ENCODE measurements at places on chromosomes 7 and 10.

- DNase-seq: no peak
Measured at GRCh38 chr10:34475274-34475646, 339.8 kb downstream of the PARD3 start.

GRCh38 chr7:23852135-23852534 lies 142.1 kb downstream of the STK31 start:
- no peak for DNase-seq

- DNase-seq: no peak
Measured at GRCh38 chr7:36406156-36406555, 16.5 kb downstream of the ANLN start.

DNA sequence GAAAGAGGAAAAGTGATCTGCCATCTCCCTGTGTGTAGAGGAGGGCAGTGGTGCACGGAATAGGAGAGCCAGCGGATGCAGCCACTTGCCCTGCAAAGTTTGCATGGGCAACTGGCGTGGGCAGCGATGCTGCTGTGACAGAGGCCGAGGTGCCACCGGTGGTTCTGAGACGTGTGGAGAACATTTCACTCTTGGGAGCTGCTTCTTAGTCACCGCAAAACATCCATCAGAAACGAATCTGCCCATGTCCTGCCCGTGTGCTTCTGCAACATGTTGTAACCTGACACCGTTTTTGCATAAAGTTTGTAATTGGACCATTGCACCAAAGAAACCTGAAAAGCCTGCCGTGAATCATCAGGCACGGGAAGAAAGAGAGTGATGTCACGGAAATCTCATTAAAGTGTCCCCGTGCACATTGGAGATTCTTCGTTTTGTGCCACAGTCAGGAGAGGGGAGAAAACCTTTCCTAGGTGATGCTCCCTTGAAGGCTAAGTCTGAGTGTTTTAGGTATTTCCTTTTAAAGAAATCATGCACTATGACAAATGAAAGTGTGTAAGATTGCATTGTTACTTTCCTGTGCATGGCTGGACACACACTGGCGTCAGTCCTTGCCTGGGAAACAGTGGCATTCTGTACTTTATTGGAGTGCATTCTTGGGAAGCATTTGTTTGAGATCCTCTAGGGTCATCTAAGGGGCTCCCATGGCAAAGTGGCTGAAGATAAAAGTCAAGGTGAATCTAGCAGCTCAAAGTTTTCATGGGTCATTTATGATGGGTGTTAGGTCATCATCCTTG lies 302.6 kb downstream of the KLF6 start:
- DNase-seq: no peak

- DNase-seq: no peak
Measured at GRCh38 chr7:33700001-33700899, 205.1 kb upstream of the BMPER start.

GRCh38 chr7:155986497-155987160 lies 174.4 kb upstream of the SHH start:
- no peak for DNase-seq

- no peak for DNase-seq
Measured at GRCh38 chr7:72924386-72924732, 536 bp upstream of the POM121 start.

- DNase-seq: no peak
Measured at GRCh38 chr7:68107261-68107660, 1110.6 kb downstream of the TYW1 start.

DNA sequence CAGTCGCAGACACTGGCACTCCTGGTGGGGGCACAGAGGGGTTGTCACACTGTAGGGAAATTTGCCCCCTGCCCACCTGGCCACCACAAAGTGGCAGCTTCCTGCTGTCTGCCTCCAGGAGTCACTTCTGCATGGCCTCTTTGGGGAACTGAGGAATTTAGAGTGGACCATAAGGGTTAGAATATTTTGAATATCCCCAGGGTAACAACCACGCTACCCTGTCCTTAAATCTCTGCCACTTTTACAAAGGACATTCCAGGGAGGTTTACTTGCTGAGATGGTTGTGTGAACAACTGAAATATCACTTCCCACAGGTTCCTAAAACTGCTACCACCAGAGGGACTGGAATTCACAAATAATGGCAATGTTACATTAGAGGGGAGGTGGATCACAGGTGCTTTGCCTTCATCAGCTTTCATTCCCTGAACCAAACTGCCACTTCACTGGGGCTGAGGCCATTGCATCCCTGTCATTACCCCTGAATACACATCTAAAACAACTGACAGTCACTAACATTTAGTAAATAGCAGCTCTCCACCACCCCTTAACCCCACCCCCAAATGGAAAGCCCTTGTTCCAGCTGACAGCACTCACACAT lies 88.1 kb upstream of the IFRD1 start:
- DNase-seq: no peak

- no peak for DNase-seq
Measured at GRCh38 chr7:26100406-26101339, 51.3 kb upstream of the NFE2L3 start.

DNA sequence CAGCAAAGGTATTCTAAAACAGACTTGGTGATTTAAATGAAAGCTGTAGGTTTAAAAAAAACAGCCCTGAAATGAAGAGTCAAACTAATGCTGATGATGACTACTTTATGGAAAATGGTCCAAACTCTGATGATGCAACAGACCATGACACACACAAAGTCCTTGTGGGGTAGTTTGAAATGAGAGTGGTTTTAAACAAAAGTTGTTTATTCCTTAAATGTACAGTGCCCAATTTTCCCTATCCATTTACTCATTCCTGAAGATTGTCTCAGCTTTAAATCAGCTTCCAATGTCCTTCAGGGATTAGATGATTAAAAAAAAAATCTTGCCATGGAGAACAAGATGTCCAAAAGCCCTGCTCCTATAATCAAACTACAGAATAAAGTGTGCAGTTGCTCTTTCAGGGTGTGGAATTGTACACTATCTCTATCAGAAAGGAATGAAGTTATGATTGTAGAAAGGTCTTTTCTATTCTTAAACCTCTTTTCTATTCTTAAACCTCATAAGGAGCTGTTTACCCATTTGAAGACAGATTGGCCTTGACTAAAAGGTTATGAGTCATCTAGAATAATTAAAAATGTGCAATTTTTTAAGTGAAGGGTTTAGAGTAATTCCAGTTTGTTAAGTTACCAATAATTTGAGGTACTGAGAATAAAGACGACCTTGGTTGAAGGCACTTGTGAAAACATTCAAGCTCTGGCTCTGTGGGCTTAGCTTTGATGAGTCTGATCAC lies 70.2 kb upstream of the ITGA8 start:
- no peak for DNase-seq

GRCh38 chr7:24896031-24896501 lies 83.9 kb downstream of the OSBPL3 start:
- DNase-seq: no peak

GRCh38 chr10:75651417-75651816 lies 220.0 kb downstream of the LRMDA start:
- DNase-seq: no peak

DNA sequence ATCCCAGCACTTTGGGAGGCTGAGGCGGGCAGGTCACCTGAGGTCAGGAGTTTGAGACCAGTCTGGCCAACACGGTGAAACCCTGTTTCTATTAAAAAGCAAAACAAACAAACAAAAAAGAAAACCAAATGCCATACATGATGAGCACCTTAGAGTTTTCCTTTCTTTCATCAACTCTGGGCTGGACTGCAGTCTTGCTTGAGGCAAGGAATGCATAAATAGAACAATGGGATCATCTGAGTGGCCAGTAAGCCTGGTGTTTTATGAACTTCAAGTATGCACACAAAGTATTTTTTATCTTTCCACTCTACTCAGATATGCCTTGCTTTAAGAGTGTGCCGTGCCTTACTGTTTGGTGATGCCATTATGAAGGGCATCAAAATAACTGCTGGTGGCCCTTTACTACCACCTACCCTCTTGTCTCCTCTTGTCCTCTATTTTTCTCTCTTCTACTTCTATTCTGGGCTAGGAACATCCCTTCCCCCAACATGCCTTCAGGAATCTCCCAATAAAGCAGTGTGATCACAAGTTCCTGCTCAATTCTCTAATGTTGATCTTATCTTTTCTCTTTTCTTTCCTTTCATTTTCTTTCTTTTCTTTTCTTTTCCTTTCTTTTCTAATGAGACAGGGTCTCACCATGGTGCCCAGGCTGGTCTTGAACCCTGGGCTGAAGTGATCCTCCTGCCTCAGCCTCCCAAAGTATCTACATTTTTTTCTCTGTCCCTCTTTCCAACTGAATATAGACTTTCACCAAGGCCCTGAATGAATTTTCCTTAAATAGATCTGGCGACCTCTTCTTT lies 10.2 kb downstream of the SCD start:
- no peak for DNase-seq

DNA sequence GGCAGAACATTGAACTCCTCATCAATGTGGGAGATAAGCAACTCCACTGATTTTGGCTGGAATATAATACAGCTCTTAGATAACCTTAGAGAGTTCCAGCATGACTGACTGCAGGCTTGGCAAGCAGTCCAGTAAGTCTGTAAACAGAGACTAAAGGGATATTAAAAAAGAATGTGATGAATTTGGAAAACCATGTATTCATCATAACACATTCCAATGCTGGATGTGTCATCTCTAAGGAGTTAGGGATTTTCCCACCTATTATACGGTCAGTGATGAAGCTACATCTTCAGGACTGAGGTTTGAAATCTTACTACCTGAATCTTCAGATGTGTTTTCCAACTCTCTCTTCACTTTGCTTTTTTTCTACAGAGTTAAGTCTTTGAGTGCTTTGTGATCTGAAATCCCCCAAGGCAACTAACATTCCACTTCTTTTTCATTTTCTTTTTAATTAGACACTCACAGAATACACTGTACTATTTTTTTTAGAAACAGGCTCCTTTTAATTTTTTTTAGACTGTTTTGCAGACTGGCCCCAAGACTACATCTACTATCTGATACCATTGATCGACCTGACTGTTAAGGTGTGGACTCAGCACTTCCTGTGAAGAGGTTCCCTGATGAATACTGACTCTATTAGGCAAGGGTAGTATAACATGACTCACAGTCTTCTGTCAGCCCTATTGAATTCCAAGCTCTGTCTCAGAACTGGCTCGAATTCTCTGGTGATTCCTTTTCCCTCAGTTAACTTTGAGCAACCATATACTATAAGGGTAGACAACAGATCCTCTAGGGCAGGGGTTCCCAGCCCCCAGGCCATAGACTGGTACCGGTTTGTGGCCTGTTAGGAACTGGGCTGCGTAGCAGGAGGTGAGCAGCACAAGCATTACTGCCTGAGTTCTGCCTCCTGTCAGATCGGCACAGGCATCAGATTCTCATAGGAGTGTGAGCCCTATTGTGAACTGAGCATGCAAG lies 678.2 kb downstream of the GRM8 start:
- DNase-seq: no peak

- DNase-seq: no peak
Measured at GRCh38 chr7:92586403-92586802, 3.8 kb downstream of the FAM133B start.

GRCh38 chr7:104328970-104329825 lies 795 bp downstream of the LHFPL3 start:
- DNase-seq: no peak

GRCh38 chr10:123551259-123551658 lies 114.9 kb upstream of the GPR26 start:
- DNase-seq: no peak

GRCh38 chr7:149606826-149607225 lies 109.2 kb upstream of the ZNF746 start:
- DNase-seq: no peak

DNA sequence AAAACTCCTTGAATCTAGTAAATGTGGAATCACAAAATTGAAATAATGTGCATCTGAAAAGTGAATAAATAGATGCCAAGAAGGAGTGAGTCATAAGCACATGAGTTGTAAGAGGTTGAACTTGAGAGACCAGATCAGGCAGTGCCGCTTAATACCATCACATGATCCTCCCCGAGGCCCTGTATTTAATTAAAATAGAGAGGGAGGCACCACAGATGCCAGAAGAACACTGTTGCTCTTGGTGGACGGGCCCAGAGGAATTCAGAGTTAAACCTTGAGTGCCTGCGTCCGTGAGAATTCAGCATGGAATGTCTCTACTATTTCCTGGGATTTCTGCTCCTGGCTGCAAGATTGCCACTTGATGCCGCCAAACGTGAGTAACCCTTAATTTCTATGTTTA lies at the start of gene GPNMB:
Gene GPNMB, plus strand, starts transcription at position 221 of the 400 bp plus-strand sequence. Its CDS starts 83 bp downstream, at position 304.
- no peak for DNase-seq

DNA sequence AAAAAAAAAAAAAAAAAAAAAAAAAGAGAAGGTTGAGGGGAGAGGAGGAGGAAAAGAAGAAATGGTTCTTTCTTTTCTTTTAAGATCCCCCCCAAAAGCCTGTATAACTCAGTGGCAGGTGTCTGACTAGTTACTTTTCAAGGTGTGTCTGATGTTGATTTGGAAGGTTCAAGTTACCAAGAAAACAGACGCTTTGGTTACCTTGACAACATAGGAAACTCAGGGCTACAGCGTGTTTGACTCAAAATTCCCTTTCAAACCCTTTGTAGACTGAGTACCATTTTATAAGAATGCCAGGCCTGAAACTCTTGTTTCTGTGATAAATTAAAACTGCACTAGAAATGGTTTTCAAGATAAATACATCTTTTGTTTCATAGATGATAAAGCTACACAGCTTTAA lies 286.8 kb downstream of the SKIDA1 start:
- DNase-seq: no peak

DNA sequence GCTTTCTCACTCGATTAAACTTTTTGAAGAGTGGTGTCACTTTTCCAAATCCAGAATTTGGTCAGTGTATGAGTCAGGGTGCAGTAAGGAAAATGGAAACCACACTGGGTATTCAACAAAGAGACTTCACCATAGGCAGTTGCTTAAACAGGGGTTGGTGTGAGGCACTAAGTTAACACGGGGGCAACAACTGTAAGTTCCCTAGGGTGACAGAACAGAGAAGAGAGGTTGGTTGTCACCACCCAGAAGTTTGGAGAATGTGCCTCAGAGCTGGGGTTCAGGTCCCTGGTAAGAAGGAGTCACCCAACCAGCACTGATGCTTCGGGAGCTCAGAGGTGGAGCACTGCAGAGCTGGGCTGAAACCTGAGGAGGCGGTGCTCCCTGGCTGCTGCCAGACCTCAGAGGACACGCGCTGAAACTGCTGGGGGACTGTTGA lies 170.4 kb downstream of the ARID5B start:
- DNase-seq: no peak

- DNase-seq: no peak
Measured at GRCh38 chr10:129522041-129522585, 55.1 kb downstream of the MGMT start.
